ENCODE measurements at places on chromosomes 3 and 15.

GRCh38 chr3:161745741-161746140 lies 249.1 kb downstream of the OTOL1 start:
- DNase-seq: no peak

GRCh38 chr3:15345608-15346137 lies 13.3 kb upstream of the SH3BP5 start:
- peak; percentile 42 for DNase-seq

DNA sequence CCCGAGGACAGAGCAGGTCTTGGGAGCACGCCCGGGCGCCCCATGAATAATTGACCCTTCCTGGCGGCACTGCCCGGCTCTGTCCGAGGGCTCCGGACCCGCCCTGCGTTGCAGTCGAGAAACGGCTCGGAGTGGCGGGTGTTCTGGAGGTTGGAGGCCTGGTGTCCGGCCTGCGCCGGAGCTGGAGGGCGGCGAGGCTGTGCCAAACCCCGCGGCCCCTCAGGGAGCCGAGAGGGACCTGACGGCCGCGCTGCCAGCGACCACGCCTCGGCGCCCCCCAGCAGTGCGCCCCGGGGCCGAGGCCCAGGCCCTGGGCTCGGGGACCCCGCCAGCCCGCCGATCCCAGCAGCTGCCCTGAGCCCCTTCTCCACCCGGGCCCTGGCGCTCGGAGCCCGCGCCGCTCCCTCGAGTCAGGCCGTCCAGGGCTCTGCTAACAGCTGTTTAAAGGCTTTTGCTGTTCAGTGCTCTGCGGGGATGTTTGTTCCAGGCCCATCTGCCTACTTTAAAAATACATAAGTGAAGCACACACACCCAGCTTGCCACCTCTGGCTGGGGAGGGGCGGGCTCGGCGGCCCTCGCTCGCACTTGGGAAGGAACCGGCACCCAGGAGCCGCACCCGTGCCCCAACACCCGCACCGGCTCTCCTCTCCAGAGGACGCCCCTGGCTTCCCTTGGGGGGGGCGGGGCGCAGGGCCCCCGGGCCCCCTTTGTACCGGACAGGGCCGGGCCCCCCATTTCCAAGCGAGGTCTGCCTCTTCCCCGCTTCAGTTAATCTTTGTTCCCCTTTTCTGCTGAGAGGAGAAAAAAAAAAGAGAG lies 730 bp upstream of the ZNF710 start:
- peak; percentile 39 for DNase-seq

DNA sequence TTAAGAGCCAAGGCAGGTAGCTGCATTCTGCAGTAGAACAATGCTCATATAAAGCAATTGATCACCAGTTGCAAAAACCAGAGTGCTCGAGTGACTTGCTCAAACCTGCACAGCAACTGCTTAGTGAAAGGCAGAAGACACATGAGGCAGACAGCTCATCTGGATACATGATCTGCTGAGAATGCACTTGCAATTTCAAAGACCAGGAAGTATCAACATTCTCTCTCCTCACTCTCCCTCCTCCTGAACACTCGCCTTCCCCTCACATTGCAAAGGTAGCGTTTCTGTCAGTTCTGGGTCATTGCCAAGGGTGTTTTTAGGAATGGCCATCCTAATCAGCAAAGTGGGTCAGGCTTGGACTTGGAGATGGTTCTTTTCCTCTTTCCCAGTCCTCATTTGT lies 61.0 kb downstream of the BFSP2 start:
- DNase-seq: peak; percentile 29

- peak; percentile 53 for DNase-seq
Observed at GRCh38 chr3:34725774-34726173, 913.6 kb upstream of the ARPP21 start.

GRCh38 chr15:88276821-88277410 lies 20.4 kb upstream of the NTRK3 start:
- DNase-seq: no peak

DNA sequence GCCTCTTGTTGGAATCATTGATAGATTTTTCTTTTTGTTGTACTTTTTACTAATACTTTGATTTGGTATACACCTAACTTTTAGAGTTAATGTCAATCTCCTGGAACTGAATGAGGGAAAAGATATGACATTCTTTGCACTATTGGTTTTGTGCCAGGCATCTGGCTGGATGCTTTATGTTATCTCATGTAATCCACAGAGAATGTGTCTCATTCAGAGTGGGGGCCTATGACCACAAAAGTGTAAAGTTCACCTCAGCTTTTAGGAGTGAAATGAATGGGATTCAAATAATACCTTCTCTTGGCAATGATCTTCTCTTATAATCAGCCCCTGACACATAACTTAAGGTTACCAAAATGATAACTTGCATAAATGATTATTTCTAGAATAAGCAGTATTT lies 329.1 kb upstream of the ROPN1 start:
- DNase-seq: no peak

GRCh38 chr3:139329364-139329850 lies 14.4 kb upstream of the MRPS22 start:
- DNase-seq: peak; percentile 86

- peak; percentile 97 for DNase-seq
Observed at GRCh38 chr3:58052373-58053273, 44.4 kb downstream of the FLNB start.

GRCh38 chr3:161222662-161223061 lies 1.6 kb downstream of the NMD3 start:
- peak; percentile 6 for DNase-seq

DNA sequence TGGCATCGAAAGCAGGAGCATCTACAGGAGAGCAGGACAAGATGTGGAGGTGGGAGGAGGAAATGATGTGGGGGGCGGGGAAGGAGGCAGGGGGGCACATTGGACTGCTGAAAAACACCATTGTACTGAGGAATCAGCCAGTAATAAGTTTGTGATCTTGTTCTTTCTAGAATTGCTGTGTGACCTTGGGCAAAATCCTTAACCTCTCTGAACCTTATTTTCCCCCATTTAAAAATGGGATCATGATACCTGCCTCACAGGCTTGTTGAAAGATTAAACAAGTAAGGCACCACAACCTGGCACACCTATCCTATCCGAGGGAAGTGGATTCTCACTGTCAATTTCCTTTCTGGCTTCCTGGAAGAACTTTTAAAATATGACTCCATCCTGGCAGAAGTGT lies 56.9 kb upstream of the ARRDC4 start:
- no peak for DNase-seq

- peak; percentile 21 for DNase-seq
Observed at GRCh38 chr15:40358471-40359353, 693 bp downstream of the DISP2 start.

GRCh38 chr15:95485367-95485766 lies 845.1 kb upstream of the NR2F2 start:
- DNase-seq: peak; percentile 7

DNA sequence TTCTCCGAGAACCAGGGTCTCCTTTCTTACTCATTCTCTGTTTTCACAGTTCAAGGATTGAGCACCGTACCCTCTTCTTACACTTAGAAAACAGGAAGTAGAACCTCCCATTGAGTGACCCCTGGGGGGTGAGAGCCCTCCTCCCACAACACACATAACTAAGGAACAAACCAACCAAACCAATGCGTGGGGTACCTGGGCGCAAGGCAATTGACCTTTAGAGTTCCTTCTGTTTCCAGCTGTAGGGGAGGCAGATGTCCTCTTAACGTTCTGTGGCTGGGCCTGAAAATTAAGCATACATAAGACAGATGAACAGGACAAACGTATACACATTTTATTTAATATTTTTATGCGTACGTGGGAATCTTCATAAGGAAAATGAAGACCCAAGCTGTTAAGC lies 33.5 kb upstream of the TIMP4 start:
- DNase-seq: no peak

DNA sequence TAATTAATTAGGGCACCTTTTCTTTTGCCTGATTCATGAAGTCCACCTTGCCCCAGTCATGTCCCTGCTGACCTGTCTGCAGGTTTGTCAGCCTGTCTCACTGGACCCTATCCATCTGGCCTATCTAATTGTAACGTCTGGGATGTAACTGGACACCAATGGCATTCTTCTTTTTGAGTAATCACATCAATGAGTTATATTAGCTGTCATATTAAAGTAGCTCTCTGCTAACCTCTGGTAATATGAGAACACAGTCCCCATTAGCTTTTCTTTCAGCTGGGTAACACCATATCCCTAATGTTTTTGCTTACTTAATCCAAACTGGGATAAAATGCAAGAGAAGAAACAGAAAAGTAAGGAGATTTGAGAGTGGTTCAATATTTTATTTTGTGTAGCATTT lies 166.2 kb upstream of the VEPH1 start:
- DNase-seq: no peak

Data from kidney tubule cell (primary cell).